Esophagus mucosa (tissue), 1 donor: ENCODE measurements at places on chromosomes 2 and 18. TPM values are rescaled to one million over a fixed set of nuclear protein-coding genes. Genes with fewer than 3 reads are reported as not detected.
A peak's percentile ranks its signal among the peaks of the same experiment; 100 is the strongest.

DNA sequence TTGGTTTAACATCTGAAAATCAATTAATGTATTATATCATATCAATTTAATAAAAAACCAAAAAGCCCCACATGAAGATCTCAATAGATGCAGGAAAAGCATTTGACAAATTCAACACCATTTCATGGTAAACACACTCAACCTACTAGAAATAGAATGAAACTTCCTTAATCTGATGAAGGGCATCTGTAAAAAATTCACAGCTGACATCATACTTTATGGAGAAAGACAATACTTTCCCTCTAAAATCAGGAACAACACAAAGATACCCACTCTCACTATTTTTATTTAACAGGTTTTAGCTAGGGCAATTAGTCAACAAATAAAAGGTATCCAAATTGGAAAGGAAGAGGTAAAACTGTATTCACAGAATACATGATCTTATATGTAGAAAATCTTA is 303.0 kb upstream of the ZEB2 start:
- ATAC-seq, result no peak

CNRIP1 gene
- total RNA-seq, result 1.6 TPM

- no peak for ATAC-seq
These were observed 18.6 kb downstream of the DTNB start for GRCh38 chr2:25654801-25655200.

FHL2 gene
- total RNA-seq, result 39.0 TPM

DNA sequence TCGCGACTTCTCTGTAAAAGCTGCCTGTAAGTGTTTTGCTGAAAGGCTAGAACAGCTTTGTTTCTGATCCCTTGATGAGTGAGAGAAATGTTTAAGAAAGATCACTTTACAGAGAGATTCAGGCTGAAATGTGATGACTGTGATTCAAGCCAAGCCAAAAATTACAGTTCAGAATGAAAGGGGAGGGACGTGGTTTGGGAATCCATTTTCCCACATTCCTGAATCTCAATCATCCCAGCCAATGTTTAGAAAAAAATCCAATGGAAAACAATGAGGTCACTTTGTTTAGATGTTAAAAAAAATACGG is 416.7 kb downstream of the ARHGAP15 start:
- ATAC-seq, result no peak

DNA sequence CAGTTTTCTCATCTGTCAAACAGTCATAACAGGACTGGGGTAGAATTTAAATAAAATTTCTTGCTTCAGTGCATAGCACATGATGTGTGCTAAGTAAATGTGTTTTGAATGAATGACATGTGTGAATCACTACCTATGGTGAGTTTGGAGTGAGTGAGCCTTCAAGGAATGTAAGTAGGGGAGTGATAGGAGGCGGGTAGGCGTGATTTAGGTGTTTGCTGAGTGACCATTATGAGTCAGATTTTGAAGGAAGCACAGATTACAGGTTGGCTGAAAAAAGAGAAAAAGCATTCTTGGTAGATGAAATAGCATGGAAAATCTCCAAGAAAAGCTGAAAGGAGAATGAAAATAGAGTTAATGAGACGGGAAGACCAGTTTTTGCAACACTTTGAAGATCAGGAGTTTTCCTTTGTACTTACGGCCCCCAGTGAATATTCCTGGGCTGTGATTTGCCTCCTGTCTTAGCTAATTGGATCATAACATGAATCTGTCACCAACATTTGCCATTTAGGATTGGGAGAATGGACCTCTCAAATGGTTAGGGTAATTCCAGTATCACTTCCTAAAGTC is 136.9 kb upstream of the GATA6 start:
- peak; percentile 100 for ATAC-seq

SCTR gene
- total RNA-seq, result not detected
